Stimulated activated CD8-positive, alpha-beta memory T cell treated with anti-CD3 and anti-CD28 coated beads, Interleukin-7, amount 100 ng/mL, for 1 hour (primary cell): ENCODE measurements at places on chromosomes 6 and 20.

DNA sequence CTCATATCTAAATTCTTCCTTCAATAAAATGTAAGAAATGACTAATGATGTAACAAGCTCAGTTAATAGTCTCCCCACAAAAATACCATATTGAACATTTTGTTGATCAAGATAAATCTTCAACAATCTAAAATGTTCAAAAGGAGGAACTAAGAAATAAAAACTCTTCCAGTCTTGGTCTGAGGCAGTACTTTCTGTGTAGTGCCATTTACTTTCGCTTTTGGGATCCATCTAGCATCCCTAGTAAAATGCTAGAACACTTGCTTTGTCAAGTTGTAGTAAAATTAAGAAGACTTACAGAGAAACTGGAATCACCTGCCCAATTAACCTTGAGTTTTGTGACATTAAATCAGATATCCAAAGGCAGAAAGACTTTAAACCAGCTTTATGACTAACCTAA, 246.4 kb downstream of the KHDRBS2 start:
- DNase-seq, result no peak

DNA sequence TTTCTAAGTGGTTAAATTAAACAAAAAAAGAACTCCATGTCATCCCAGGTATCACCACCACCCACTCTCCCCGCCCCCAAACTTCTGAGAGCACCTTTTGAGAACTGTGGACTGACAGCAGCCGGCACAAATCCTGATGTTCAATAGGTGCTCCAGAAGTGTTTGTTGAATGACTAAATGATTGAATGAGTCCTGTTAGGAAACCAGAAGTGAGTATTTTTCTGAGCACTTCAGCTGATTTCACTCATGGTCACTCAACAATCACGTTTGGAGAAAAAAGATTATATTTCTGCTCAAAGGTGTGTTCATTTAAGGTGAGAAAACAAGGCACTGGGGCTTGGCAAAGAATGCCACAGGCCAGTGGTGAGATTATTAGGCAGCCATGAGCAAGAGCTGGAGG, 6.2 kb upstream of the HNF4A start:
- no peak for DNase-seq

- no peak for DNase-seq
These were observed 73.7 kb downstream of the LYRM2 start for GRCh38 chr6:89564752-89565427.

- no peak for DNase-seq
These were observed 24.4 kb downstream of the UQCC1 start for GRCh38 chr20:35387334-35387733.

DNA sequence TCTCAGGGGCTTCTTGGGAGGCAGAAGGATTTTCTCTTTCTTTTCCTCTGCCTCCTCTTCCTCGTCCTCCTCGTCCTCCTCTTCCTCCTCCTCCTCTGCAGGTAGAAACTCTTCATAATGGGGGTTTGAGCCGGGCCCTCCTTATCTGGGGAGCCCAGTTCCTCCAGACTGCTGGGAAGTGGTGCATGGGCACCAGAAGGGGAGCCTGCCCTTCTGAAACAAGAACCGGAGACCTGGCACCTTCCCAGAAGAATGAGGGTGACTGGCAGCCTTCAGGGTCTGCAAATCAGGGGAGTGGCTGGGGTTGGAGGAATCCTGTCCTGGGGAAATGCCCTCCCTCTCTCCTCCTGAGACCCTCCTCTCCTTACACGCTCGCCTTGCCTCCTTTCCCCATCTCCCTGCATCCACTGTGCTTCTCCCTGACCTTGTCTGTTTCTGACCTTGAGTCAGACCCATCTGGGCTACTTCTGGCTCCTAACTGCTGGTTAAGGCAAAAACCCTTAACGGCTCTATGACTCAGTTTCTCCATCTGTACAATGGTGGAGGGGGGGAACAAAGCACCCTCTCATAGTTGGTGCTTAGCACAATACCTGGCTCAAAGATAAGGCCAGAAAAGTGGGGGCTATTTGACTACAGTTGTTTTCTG, 1.7 kb downstream of the TULP1 start:
- DNase-seq, result no peak

- no peak for DNase-seq
These were observed 532 bp upstream of the SLC35F1 start for GRCh38 chr6:117906507-117906957.

DNA sequence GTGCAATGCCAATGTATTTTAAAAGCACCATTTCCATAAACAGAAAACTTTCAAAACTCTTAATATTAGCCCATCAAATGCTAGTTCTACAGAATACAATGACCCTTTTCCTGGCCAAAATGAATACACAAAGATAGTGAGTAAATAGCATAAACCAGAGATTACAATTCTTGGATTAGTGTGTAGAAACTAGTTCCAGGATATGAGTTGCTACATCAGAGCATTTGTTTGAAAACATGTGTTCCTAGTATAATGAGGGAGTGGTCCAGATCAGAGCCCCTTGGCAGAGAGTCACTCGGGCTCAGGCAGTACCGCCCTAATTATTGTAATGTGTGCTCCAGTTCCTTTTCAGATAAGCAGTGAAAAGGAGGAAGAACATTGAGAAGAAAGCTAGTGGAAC, 63.7 kb upstream of the COL21A1 start:
- no peak for DNase-seq

GRCh38 chr6:53593001-53593488, 48.1 kb upstream of the GCLC start:
- DNase-seq, result no peak

DNA sequence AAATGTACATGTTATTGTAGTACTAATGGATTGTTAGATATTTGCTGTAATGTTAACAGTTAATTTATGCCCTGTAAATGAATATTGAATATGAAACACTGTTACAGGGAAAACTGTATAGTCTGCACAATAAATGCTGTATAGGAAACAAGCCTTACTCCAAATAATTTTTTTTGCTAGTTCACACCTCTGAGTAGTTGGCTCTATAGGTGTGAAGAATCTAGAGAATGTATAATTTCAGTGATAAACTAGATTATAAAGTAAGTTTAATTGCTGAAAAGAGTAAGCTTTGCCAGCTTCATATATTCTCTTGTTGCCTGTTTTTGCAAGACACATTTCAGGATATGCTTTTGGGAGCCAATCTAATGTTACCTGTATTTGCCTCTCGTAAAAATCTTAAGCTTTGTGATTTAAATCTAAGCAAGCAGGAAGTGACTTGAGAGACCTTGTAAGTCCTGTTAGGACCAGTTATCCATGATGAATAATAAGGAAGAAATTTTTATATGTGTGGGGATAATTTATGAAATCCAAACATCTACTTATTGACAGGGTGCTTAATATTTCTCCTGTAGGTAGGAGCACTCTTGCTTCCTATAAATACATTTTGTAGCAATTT, 232.4 kb downstream of the ZFAND3 start:
- no peak for DNase-seq

- DNase-seq, result no peak
These were observed 18.3 kb downstream of the HMGN4 start for GRCh38 chr6:26556263-26557070.

GRCh38 chr6:1910621-1911407, 301.1 kb downstream of the FOXC1 start:
- DNase-seq, result no peak

DNA sequence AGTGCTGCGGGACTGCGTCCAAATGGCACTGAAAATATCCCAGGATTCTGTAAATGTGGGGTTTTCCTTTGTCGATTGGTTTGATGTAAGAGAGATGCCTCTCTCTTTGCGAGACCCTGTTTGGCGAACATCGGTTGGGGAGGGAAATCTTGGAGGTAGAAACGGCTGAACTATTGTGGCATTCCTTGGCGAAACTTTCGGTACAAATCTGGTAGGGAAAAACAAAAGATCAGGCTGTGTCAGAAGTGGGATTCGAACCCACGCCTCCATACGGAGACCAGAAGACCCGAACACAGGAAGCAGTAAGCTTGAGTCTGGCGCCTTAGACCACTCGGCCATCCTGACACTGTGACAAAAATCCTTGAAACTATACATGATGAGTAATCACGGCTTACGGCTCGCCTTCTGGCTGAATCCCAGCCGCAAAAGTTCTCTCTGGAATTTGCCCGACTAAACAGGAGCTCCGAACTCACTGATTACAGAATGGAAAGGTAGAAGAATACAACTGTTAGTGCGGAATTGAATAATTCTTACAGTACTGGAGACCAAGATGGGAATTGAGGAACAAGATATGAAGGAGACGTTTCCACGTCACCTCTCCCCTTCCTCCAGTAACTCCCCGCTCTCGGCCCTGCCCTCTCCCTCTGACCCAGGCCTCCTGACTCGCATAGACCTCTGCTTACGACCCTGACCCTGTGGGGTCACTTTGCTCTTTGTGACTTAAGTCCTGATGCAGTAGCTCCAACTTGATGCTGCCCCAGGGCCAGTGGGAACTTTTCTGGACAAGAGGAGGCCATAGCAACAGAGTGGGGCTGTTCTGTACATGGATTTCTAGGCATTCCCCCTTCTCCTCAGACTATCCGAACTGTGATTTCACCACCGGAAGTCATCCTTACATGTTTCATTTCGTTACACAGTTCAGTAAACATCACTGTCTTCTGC, 132.8 kb upstream of the ZNF184 start:
- DNase-seq, result no peak

DNA sequence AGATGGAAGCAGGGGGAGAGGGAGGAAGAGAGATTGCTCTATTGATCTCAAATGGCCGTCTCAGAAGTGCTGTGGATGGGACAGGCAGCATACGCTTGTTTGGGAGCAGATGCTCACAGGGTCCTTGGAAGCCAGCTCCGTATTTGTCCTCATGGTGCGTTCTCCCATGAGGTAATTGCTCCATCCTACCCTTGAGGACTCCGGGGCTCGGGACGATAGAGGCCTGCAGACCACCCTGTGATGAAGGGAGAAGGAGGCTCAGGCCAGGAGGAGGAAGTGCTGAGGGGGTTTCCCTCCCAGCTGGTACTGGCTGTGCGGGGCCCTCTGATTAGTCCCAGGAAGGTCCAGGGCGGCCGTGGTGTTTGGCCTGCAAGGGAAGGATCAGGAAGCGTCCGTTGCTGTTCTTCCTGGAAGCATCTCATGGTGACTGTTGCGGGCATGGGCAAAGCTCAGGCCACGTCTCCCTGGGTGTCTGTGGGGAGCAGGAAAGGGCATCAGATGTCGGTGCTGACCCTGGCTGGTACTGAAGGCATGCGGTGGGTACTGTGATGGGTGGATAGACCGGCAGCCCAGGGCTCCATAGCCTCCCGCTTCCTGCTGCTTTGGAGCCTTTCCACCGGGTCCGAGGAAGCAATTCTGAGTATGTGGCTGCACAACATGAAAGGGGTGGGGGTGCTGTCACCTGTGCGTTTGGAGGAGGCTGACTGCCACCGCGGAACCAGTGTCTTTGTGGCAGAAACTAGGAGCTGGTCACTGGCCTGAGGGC, 158.3 kb downstream of the SYCP2 start:
- no peak for DNase-seq

- no peak for DNase-seq
These were observed 2.2 kb upstream of the BTN3A2 start for GRCh38 chr6:26362836-26363220.

GRCh38 chr6:161374971-161375873, 101.4 kb upstream of the AGPAT4 start:
- DNase-seq, result no peak

DNA sequence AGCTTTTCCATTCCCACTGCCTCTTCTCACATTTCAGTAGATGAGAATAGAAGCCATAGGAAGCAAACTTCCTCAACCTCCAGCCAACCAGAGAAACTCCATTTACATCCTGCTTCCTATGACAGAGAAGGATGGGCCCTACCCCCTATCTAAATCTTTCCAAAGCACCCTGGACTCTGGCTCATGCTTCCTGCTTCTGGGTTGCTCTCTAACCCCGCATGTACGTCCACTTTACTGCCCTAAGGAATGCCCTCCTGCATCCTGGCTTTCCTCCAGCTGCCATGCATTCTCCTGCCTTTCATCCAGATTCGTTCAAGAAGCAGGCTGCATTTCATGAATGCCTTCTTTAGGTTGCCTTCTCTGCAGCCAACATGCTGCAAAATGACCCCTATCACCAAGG, 91.9 kb downstream of the FAM217A start:
- DNase-seq, result no peak

GRCh38 chr6:35173044-35173426, 31.9 kb upstream of the TCP11 start:
- no peak for DNase-seq

DNA sequence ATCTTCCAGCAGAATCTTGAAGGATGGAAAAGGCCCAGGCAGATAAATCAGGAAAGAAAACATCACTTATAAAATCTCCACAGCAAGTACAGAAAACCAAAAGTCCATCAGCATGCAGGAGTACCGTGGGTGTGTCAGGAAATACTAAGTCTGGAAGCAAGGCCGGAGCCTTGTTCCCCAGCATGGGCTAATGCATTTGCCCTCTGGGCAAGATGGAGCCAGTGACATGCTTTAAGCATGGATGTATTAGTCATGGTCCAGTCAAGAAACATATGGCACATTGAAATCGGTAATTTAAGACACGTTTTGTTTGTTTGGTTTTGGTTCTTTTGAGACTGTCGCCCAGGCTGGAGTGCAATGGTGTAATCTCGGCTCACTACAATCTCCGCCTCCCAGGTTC, 506.0 kb upstream of the JARID2 start:
- DNase-seq, result no peak
